Epithelial cell of proximal tubule (primary cell): ENCODE measurements at places on chromosomes 11 and 22. TPM values are rescaled to one million over a fixed set of nuclear protein-coding genes. Genes with fewer than 3 reads are reported as not detected.

Gene CHRM1
- not detected in 2 replicates for total RNA-seq

Gene ZW10
- 16.3 and 25.7 TPM in 2 replicates for total RNA-seq

Gene HTR3A
- 0.17 and 0.29 TPM in 2 replicates for total RNA-seq

Gene CARD16
- not detected in 2 replicates for total RNA-seq

Gene MMP13
- 0.12 and 0.29 TPM in 2 replicates for total RNA-seq

DNA sequence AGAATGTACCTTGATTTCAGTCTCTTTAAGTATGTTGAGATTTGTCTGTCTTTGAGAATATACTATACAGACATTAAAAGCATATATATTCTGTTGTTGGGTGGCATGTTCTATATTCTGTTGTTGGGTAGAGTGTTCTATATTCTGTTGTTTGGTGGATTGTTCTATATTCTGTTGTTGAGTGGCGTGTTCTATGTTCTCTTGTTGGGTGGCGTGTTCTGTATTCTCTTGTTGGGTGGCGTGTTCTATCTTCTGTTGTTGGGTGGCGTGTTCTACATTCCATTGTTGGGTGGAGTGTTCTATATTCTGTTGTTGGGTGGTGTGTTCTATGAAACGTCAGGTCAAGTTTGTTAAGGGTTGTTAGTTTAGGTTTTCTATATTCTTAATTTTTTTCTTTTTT is 27.1 kb upstream of the CTTN start:
- no peak for DNase-seq

DNA sequence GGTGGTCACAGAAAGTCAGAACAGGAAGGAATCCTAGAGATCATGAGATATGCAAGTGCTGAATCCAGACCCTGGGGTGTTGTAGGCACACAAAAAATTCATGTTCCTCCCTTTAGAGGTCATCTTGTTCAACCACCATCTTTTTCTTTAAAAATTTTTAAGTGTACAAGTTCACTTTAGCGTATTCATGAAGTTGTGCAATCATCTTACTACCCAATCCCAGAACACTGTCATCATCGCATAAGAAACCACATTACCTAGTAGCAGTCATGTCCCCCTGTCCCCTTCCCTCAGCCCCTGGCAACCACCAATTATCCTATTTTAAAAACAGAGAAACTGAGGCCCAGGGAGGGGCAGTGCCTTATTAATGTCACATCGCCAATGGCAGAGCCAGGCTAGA is 20.3 kb upstream of the WNT11 start:
- no peak for DNase-seq

DNA sequence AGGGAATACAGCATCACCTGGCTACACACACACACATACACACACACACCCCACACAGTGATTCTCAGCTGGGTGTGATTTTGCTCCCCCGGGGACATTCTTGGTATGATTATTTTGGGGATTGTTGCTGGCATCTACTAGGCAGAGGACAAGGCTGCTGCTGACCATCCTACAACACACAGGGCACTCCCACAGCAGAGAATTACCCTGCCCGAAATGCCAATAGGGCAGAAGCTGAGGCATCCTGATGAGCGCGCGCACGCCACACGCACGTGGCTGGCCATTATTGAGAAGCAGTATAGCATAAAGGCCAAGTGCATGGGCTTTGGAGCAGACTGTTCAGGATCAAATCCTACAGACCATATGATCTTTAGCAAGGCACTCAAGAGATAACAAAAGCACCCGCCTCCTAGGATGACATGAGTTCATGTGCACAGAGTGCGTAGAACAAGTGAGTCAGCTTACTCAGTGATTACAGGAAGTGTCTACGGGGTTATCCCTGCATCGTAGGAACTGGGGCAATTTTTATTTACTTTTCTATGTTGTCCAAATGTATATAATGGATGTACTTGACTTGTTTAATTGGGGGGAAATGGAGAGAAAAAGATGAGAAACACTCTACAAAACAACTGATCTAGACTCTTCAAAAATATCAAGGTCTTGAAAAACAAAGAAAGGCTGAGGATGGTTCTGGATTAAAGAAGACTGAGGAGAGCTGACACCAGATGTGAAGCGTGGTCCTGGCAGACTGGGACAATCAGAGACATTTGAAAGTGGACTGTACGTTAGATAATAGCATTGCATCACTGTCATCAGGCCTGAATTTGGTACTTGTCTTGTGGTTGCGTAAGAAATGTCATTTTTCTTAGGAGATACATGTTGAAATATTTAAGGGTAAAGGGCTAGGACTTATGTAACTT is 7.2 kb upstream of the EHD1 start:
- no peak for DNase-seq

DNA sequence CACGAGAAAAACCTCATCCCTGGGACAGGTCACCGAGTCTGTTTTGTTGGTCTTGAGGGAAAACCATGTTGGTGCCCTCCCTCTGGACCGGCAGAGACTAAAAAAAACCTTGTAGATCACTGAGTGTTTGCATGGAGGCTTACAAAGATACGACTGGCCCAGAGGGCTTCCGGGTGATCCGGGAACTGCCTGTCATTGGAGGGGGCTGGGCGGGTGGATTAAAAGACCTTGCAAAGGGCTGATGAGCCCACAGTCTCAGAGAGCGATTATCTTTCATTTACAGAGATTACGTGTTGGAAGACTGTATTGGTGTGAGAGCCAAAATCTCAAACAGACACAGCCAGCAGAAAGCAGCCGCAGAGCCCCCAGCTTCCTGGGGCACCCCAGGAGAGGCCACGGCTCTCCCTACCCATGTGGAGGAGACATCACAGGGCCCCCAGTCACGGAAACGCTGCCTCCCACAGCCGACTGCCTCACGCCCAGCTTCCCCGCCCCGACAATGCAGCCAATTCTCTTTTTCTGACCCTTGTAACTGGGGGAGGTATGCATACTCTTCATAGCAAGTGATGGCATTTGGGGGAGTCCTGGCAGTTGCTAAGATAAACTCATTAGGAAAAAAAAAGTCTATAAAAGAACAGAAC is 426.4 kb downstream of the CTTN start:
- DNase-seq: no peak

DNA sequence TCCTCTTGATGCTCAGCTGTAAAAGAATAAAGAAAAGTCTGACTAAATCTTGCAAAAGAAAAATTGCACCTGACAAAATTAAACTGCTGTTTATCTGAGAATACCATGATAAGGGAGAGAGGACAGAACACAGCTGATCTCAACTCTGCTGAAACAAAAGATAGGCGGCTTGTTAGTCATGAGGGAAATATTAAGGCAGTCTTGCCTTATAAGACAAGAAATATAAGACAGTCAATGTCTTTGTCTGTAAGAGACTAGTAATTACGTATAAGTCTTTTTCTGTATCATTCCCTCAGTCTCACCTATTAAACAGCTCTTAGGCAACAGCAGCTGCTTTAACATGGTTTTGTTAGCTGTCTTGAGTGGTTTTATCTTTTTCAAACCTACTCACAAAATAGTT is 296.6 kb downstream of the LUZP2 start:
- DNase-seq: no peak

DNA sequence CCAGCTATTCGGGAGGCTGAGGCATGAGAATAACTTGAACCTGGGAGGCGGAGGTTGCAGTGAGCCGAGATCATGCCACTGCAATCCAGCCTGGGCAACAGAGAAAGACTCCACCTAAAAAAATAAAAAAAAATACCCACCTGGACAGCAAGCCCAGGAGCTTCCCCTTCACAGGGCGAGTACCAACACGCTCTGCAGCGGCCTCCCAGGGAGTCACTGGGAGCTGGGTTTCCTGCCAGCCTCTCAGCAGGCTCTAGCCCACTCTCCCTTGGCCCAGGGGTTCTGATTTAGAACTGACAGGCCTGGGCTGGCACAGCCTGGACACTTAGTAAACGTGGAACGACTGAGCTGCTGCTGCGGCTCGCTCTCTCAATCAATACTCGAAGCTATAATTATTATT is 2.0 kb upstream of the CABP7 start:
- DNase-seq: no peak

DNA sequence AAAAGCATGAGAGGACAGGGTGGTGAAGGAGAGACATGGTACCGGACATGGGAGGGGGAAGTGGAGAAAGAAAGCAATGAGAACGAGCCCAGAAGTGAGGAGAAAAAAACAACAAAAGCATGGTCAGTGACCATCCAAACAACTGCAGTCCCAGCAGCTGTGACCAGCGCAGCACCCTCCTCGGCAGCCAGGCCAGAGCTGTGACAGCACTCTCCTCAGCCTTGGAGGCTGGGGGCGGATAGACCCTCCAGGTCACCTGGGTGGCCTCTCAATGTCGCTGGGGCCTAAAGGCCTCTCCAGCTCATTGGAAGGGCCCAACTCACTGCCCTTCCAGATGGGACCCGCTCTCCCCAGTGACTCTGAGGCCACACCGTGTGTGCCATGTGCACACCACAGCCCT is 103.3 kb downstream of the MED15 start:
- no peak for DNase-seq

GRCh38 chr22:34834059-34834458 is 231.9 kb upstream of the ISX start:
- no peak for DNase-seq

- no peak for DNase-seq
Measured at GRCh38 chr11:2268729-2269600, 1.4 kb downstream of the ASCL2 start.

DNA sequence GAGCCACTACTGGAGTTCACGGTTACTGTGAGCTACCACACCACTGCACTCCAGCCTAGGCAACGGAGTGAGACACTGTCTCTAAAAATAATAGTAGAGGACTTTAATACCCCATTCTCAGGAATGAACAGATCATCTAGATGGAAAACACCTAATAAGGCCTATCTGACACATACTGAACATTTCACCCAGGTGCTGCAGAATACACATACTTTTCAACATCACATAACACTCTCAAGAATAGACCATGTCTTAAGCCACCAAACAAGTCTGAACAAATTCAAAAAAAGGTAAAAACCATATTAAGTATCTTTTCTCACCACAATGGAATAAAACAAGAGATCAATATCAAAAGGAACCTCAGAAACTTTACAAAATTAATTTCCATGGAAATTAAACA is 37.9 kb downstream of the DDIAS start:
- DNase-seq: no peak

DNA sequence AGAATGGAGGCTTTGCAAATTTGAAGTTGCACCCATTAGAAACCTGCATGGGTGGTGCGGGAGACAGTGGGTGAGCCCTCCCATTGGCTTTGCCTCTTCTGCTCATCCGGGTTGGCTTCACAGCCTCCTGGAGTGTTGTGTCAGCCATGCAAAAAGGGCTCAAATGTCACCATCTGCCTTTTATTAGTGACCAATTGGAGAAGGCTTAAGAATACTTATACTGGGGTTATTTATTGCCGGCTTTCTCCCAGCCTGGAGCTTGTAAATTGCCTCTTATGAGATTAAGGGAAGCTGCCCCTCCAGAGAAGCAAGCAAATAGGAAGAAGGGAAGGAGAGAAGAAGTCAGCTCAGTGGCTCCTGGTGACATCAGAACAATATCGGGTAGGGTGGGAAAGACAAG is 182.6 kb downstream of the ST3GAL4 start:
- DNase-seq: no peak

- DNase-seq: no peak
Measured at GRCh38 chr11:72308226-72309073, 64.5 kb upstream of the PHOX2A start.

GRCh38 chr11:16889905-16890304 is 124.3 kb downstream of the PLEKHA7 start:
- DNase-seq: no peak

GRCh38 chr11:16959602-16960001 is 54.6 kb downstream of the PLEKHA7 start:
- no peak for DNase-seq

- no peak for DNase-seq
Measured at GRCh38 chr11:17277024-17277584, 565 bp downstream of the NUCB2 start.

DNA sequence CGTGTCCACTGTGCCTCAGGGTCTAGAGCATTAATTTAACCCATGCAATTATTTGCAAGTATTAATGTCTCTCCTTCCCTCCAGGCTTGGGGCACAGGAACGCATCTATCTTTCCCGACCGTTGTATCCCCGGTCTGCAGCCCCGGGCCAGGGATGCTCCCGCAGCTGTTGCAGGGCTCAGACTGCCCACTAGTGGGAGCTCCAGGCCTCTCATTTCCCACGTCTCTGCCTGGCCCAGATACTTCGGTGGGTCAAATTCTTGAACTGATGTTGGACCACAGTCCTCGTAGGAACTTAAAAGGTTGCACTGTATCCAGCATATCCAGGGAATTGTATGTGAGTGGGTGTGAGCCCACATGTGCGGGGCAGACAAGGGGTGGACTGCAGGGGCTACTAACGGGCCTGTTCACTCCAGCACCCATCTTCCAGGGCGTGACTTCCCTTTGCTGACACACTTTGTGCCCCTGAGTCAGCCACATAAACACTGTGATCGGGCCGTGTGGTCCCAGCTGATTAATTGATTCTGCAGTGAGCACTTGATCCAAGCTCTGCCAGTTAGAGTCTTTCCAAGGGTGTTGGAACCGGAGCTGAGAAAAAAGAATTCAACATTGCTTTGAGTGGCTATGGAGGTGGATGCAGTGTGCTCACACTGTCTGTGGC is 451.3 kb downstream of the TBC1D22A start:
- no peak for DNase-seq

- DNase-seq: no peak
Measured at GRCh38 chr11:2867142-2867541, 18.4 kb downstream of the CDKN1C start.

GRCh38 chr22:37208401-37209139 is 3.7 kb downstream of the SSTR3 start:
- no peak for DNase-seq

- DNase-seq: no peak
Measured at GRCh38 chr11:70063555-70063954, 14.6 kb upstream of the ANO1 start.

DNA sequence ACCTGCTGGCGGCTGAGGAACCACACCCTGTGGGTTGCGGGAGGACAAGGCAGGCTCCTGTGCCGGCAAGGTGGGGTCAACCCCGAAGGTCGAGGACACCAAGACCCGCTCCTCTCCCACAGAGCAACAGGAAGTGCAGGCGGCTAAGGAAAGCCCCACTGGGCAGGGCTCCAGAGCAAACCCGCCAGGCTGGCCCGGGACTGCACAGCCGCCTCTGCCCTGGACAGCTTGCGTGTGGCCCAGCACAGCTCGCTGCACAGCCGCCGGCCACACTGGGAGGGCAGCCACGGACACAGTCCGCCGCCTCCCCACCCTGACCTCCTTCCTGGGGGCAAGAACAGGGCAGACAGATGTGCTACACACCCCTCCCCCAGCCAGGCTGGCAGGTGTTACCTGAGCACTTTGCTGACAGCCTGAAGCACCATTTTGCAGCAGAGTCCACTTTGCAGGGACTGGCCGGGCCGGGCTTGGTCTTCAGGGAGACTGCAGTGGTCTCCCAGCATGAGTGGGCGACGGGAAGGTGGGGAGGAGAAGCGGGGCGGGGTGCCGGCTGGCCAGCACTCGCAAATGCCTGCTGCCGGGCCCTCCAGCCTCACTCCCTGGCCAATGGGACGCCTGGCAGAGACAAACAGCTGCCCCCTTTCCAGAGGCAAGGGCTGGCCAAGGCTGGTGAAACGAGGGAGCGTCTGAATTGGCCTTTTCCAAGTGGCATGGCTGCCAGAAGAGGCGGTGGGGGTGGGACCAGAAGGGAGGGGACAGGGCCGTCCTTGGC is at the start of gene MOB2:
Gene MOB2, minus strand, starts transcription at position 726 of the 772 bp plus-strand sequence. Its CDS starts 223 bp downstream, at position 503.
- DNase-seq: no peak

- DNase-seq: no peak
Measured at GRCh38 chr11:104655066-104655465, 243.2 kb downstream of the CASP12 start.
